COLO829 (cell line): ENCODE measurements at places on chromosomes 5 and 9.

- DNase-seq: no peak
These were observed 119.2 kb downstream of the CARTPT start for GRCh38 chr5:71838286-71838685.

DNA sequence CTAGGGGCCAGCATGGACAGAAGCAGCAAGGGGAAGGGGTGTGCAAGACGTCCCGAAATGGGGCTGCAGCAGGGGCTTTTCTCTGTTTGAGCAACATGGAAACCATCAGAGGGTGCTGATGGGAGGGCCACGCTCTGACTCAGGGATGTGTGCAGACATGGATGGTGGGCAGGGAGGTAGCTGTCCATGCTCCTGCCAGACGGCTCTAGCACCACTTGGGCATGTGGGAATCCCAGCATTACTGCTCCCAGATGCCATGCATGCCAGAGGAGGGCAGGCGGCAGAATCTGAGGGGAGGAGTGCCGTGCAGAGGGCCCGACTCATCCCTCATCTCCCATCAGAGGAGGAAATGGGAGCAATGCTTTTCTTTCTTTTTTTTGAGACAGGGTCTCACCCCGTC is 45.6 kb upstream of the SLC25A51 start:
- DNase-seq: no peak

DNA sequence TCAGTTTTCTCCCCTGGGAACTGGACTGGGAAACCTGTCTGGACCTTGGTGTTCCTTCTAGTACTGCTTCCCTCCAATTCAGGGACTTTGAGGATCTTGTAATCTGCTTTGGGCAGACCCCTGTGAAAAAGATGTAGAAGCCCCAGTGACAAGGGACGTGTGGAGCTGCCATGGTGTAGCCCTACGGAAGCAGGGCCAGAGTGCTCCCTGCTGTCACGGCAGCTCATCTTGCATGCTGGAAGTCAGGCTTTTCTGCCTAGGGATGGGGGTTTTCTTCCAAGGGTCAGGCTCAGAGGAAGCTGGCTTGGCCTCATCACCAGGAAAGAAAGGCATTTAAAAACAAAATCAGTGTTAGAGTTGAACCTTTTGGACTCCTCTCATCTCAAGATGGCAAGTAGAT is 86.4 kb downstream of the AMBP start:
- DNase-seq: no peak

DNA sequence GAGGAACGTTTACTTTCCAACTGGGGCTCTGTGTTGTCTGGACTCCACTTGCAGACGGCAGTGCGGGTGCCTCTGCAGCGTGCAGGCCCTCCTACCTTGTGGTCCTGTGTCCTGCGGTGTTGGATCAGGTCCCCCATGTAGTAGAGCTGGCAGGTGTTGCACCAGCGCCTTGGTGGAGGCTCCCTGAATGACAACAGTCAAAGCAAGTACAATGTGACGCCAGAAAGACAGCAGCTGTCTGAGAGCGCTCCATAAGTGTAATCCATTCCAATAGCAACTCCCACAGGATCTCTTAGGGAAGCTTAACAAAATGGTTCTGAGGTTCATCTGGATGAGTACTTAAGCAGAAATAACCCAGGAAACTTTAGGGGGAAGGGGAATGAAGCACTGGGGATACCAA is 9.9 kb downstream of the BBLN start:
- DNase-seq: no peak

DNA sequence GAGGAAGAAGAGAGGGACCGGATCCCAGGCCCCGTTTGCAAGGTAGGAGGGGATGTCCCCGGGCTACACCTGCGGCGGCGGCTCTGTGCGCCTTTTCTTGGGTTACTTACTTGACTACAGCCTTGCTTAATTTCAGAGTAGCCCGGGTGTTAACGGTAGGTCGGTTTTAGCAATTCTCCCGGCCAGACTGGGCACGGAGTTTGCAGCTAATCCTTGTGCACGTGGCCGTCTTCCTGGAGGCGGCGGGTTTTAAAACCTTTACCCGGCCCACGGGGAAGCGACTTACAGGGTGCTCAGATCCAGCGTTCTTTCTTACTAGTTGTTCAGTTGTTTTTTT is 313 bp downstream of the BRIX1 start:
- no peak for DNase-seq

DNA sequence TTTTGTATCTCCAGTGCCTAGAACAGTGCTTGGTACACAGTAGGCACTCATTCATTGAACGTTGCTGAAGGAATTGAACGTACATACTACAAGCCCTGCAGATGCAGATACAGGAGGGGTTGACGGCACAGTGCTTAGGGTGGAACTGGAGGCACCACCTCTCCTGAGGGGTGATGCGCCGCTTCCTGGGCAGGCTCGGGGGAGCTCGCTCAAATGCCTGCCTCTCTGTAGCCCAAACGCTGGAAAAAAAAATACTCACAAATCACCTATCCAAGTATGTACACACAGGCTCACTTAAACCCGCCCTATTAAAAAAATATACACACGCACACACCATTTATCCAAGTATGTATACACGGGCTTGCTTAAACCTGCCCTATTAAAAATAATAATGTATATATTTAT is 536 bp upstream of the COMMD10 start:
- DNase-seq: no peak

- DNase-seq: no peak
These were observed 19.5 kb downstream of the TLE1 start for GRCh38 chr9:81669866-81670265.

DNA sequence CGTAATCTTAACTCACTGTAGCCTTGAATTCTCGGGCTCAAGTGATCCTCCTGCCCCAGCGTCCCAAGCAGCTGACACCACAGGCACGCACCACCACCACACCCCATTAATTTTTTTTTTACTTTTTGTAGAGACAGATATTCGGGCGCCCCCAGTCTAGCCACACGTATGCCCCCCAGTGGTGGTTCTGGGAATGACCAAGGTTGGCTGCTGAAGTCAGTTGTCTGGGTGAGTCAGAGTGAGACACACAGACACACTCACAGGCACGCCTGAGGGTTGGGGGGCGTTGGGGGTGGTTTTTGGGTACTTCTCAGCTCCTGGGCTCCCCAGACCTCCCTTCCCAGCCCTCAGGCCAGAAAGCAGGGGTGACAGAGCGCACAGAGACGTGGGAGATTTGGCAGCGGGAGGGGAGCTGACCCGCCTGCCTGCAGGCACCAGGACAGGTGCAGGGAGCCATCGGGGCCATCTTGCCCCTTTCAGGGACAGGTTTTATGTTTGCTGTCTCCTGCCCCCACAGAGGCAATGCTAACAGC is 4.2 kb upstream of the ENTPD8 start:
- peak; percentile 66 for DNase-seq

- no peak for DNase-seq
These were observed 160.5 kb downstream of the GOLPH3 start for GRCh38 chr5:32013658-32014057.

- DNase-seq: no peak
These were observed 42.8 kb downstream of the NFIB start for GRCh38 chr9:14271093-14271673.

- DNase-seq: no peak
These were observed 12.9 kb upstream of the SLC34A1 start for GRCh38 chr5:177371120-177372033.

GRCh38 chr9:128669786-128670185 is 13.1 kb upstream of the DYNC2I2 start:
- DNase-seq: no peak

- DNase-seq: peak; percentile 60
These were observed 87.6 kb downstream of the ERP44 start for GRCh38 chr9:100011062-100011681.

- DNase-seq: no peak
These were observed 75.6 kb upstream of the SLC12A2 start for GRCh38 chr5:128007939-128008338.

GRCh38 chr5:61342071-61342501 is 10.0 kb downstream of the ZSWIM6 start:
- no peak for DNase-seq

- DNase-seq: peak; percentile 85
These were observed 200.6 kb upstream of the ZNF618 start for GRCh38 chr9:113675475-113675941.

DNA sequence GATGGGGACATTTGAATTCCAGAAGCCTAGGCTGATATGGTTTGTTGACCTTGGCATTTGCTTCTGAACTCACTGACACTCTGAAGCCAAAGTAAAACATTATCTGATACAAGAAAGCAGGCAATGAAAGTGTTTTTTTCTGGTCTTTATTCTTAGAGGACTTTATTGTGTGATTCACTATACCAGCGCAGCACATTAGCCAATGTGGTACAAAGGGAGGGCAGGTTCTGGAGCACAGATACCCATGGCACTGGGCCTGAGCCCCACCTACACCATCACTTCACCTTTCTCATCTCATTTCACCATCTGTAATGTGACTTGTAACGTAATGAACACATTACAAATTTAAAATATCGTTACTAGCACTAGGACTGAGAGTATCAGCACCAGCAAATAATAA is 89.7 kb upstream of the ZNF366 start:
- no peak for DNase-seq

DNA sequence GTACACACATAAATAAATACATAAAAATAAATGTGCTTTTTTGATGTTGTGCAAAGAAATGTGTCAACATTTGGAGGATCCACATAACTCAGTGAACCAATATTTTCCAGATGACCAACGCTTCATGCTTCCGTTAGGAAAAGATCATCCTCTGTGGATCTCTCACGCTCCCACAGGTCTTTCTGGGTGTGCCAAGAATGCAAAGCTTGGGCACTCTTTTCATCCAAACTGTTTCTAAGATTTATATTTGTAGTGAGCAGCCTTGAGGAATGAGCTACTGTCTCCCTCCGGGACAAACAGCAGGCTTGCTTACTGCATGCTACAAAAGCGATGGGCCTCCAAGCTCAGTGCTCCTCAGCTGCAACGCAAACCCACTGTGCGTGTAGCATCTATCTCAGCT is 46.2 kb upstream of the RUFY1 start:
- no peak for DNase-seq

GRCh38 chr5:76608833-76609232 is 14.4 kb downstream of the F2RL2 start:
- DNase-seq: no peak

DNA sequence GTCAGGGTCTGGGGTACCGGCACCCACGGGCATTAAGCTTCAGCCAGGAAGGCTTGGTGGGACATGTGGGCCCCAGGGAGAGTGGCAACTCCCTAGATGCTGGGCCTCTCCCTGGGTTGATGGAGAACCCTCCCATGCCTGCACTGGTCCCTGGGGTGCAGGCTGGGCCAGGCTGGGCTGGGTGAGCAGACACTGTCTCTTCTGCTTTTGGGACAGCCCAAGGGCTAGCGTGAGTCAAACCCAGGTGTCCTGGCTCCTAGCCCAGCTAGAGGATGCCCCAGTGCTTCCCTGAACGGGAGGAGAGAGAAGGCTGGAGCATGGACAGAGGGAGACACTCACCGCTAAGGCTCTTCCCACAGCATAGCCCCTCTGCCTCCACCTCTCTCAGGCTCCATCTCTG is 5.7 kb upstream of the AQP7 start:
- no peak for DNase-seq

DNA sequence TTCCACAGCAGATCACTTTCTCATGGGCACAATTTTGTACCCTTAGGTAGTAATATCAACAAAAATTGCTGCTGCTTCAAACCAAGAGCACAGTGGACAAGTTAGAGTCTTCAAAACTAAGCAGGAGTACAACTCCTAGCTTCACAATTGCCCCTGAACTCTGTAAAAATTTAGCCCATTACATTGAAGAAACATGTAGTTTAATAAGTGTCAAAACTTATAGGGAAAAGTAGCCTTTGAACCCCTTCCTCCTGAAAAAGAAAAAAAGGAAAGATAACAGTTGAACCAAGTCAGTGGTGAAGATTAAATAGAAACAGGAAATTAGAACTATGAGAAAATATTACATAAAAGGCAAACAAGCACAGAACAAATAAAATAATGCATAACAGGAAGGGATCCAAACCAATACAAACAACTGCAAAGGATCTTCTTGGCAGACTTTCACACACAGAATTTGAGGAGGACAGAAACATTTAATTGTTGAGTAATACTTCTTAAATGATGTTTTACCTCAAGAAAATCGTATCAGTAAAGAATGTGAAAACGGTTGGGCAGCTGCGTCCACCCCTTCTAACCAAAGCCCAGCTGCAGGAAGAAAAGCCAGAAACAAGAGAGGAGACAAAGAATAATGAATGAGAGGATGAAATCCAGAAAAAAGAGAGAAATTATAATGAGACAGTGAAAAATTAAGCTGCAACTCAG is 636.0 kb downstream of the NR2F1-AS1 start:
- DNase-seq: no peak

GRCh38 chr5:158647264-158647663 is 452.5 kb downstream of the EBF1 start:
- DNase-seq: no peak

DNA sequence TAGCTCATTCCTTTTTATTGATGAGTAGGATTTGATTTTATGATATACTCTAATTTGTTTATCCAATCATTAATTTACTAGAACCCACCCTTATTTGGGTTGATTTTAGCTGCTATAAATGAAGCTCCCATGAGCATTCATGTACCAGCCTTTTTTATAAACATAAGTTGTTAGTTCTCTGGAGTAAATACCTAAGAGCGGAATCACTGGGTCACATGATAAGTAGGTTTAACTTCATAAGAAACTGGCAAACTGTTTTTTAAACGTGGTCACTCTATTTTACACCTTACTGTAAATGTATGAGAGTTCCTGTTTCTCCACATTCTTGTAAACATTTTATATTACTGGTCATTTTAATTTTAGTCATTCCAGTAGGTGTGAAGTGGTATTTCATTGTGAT is 364.6 kb downstream of the NPR3 start:
- no peak for DNase-seq

- DNase-seq: no peak
These were observed 7.3 kb upstream of the EXOSC3 start for GRCh38 chr9:37792122-37792521.

- DNase-seq: no peak
These were observed 375.9 kb downstream of the ANXA1 start for GRCh38 chr9:73527521-73527920.

- no peak for DNase-seq
These were observed 42.6 kb upstream of the BICD2 start for GRCh38 chr9:92807031-92807756.

- DNase-seq: no peak
These were observed 423 bp downstream of the IPPK start for GRCh38 chr9:92669527-92669889.

- no peak for DNase-seq
These were observed 39.6 kb downstream of the ADRB2 start for GRCh38 chr5:148866024-148866423.

DNA sequence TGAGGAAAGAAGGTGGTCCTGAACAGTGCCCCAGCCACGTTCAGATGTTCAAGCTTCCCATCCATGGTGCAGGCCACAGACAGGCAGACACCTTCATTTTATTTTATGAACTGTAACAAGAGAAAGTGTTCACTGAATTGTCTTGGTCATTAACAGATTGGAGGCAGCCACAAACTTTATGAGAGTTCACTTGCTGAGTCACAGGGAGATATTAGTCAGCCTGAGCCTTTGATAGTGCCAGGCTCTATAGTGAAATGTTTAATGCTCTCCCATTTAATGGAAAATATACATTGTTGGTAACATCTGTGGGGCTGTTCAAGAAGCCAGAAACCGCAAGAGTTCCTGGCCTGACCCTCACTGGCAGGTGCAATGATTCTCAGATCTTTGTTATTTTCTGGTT is 237.0 kb downstream of the TENT4A start:
- DNase-seq: no peak

- no peak for DNase-seq
These were observed 1.3 kb upstream of the IL3 start for GRCh38 chr5:132059043-132059695.

GRCh38 chr5:36365896-36366295 is 64.2 kb upstream of the RANBP3L start:
- DNase-seq: no peak

GRCh38 chr5:113118765-113119164 is 142.2 kb downstream of the DCP2 start:
- DNase-seq: no peak

- DNase-seq: no peak
These were observed 1.6 kb downstream of the ITK start for GRCh38 chr5:157182143-157182757.
